HEK293T (cell line): ENCODE measurements at places on chromosomes 5 and 9.

GRCh38 chr5:115297031-115297430 lies 577 bp upstream of the CCDC112 start:
- no peak for DNase-seq

DNA sequence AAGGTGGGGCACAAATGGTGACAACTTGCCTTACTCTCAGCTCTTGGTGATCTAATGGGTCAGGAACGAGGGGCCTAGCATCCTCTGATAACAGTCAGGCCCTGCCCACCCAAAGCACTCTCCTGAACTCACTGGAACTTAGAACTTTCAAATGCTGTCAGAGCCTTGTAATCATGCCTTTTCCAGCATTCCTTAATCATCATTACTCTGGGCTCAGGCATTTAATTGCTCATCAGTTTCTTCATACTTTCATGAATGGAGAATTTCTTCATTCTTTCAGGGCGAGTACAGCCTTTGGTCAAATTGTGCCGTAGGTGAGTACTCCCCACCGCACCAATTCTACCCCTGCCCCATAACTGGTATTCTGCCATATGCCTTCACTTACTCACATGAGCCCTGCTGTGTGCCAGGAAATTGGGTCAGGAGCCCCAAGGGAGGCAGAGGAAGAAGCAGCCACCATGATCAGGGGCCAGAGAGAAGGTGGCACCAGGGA lies 30.2 kb upstream of the DUSP1 start:
- DNase-seq, result no peak

DNA sequence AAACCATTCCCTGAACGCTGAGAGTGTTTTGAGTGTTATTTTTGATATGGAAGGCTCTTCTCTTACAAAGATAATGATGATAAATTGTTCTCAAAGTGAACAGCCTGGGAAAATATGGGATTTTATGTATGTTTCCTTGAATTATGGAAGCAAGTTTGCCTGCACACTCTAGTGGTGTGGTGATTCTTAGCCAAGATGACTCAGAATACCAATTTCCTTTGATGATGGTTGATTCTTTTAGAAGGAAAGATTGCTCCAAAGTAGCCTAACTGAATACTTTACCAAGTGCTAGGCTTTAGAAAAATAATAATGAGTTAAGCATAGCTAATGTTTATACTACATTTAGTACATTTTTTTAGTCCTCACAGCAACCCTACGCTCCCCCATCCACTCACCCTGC lies 243.4 kb downstream of the EBF1 start:
- no peak for DNase-seq

DNA sequence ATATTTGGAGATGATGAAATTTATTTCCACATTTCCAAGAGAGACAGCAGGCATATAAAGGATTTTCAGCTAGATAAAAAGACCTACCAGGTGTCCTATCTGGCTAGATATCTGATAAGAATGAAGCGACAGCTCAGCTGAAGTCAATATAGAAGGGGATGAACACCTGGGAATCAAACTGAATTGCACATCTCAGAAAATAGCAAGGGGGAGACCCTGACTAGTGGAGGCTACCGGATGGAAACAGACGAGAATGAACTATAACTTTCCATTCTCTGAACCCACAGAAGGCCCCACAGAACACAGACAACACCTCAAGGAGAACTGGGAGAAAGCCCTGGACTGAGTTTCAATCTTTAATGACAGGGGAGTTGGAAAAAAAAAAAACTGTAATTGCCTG lies 51.1 kb downstream of the CPLANE1 start:
- no peak for DNase-seq

- DNase-seq, result no peak
These were observed 561.1 kb downstream of the PDE4D start for GRCh38 chr5:59332236-59332973.

GRCh38 chr5:100643473-100643872 lies 108.3 kb downstream of the FAM174A start:
- DNase-seq, result no peak

GRCh38 chr9:70902171-70902570 lies 219.2 kb downstream of the TRPM3 start:
- no peak for DNase-seq

DNA sequence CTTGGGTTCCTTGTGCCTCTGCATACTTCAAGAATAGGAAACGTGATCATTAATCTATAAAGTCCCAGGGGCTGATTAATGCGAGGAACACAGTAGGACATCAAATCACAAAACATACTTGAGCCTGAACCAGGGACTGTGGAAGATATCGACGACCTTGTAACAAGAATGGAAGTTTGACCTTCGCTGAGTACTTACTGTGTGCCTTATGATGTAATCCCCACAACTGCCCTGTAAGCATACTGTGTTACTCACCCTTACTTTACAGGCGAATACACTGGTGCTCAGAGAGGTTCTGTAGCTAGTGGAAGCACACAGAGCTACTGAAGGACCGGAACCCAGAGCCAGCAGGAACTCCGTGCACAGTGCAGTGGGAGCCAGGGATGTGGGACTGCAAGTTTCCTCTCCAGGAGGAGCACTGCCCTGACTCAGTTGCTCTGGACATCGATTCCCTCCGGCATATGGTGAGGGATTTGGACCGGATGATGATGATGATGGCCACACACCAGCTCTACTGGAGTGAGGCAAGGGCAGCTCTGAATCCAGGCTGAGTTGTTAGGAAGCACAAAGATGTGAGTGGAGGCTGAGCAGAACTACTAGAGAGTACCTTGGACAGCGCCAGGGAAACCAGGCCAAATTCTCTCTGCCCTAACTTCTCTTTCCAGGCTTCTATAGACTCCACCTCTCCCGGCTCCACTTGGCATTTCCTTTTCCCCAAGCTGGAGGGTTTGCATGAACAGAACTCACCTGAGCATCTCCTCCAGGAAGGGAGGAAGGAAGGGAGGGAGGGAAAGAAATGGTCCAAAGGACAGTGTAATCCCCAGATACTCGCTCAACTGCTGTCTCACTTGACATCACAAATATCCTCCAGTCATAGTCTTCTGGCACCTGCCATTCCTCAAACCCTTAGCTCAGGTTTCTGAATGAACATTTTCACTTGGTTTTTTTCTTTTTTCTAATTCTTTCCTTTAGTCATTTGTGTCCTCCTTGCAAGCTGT lies 1.5 kb upstream of the GABBR2 start:
- no peak for DNase-seq
